ENCODE measurements at places on chromosomes 7 and 10.

- no peak for DNase-seq
Observed at GRCh38 chr7:66558201-66558641, 70.5 kb upstream of the KCTD7 start.

DNA sequence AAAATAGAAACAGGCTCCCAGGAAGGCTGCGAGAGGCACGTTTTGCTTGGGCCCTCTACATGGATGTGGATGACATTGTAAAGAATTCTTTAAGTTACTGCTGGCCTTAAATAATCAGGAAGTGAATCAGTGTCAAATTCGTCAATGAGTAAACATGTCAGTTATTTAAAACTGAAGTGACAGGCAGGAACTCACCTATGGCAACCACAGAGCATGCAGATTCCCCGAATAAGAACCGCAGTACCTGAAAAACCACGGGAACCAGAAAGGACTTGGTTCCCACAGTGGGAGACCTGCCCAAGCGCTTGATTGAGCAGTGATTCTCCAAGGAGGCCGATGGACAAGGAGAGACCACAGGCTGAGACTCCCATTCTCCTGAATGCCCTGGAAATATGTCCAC lies 351.2 kb upstream of the AKR1E2 start:
- DNase-seq, result no peak

- DNase-seq, result no peak
Observed at GRCh38 chr7:108127461-108127860, 2.7 kb downstream of the LAMB4 start.

DNA sequence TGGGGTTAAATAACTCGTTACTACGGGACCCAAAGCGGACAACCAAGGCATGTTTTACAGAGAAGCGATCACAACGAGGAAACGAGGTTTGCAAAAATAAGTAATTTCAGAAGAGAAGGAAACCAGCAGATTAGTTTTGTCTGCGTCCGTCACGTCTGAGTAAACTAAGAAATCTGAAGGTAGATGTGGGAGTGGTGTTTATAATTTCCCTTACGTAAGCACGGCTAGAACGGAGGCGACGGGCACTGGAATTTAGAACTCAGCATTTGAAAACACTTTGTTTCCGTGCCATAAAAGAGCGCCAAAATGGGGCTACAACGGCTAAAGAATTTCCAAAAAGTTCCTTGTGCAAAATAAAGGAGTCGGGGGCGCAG lies 718 bp upstream of the UMAD1 start:
- no peak for DNase-seq

GRCh38 chr10:86945361-86946212 lies 11.8 kb downstream of the MMRN2 start:
- peak; percentile 72 for DNase-seq

All from iPS-NIHi11 (cell line).